Right hindlimb (tissue), 1 donor: ENCODE measurements at places on chromosomes 5 and 9.

GRCh38 chr9:110601098-110601497, 21.6 kb upstream of the SVEP1 start:
- DNase-seq = no peak

DNA sequence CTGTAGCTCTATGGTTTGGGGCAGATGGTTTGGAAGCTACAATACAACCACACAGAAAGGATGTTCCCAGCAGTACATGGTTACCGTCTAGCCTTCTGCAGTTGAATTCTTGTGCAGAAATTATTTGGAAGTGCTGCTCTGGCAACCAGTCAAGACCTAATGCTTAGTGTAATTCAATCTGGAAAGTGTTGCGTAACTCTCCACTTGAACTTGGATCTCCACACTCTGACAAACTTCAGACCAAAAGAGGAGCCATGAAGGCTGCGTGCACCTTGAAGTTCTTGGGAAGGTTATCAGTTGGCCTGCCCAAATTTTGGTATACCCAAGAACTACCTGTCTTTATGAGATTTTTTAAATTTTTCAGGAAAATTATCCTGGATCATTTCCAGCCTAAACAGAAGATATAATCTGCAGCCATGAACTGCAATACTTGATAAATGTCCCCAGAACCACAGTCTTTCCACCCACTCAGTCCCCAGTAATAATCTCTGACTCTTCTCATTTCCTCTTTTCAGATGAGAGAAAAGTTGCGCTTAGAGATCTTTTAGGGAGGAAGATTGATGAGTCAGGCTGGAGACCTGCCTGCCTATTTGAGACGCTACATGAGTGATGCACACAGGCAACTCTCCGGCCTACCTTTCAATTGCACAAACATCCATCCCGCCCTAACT, 159.9 kb downstream of the FANCC start:
- peak; percentile 81 for DNase-seq

GRCh38 chr5:36607114-36607571, 737 bp downstream of the SLC1A3 start:
- peak; percentile 68 for DNase-seq

DNA sequence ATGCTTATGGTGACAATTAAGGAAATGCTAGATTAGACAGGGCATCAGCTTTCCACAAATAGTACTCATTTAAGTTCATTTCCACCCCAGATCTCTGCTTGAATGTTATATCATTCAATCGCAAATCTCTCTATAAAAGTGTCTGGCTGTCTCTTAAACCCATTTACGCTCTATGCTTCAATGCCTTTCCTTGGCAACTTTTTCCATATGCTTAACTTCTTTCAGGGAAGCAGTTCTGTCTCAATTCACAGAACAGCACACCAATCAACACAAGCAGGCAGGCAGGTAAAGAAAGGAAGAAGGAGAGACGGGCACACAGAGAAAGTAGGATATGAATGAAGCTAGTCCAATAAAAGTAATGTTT, 243.1 kb downstream of the DENND1A start:
- DNase-seq = no peak
